Fibroblast of the aortic adventitia (primary cell): ENCODE measurements at places on chromosomes 2 and 18. TPM values are rescaled to one million over a fixed set of nuclear protein-coding genes. Genes with fewer than 3 reads are reported as not detected.

The ATP6V1C2 gene
- total RNA-seq, result not detected in 2 replicates

The MC5R gene
- total RNA-seq, result not detected in 2 replicates

The LIMS2 gene
- total RNA-seq, result 7.8 and 11.3 TPM in 2 replicates

DNA sequence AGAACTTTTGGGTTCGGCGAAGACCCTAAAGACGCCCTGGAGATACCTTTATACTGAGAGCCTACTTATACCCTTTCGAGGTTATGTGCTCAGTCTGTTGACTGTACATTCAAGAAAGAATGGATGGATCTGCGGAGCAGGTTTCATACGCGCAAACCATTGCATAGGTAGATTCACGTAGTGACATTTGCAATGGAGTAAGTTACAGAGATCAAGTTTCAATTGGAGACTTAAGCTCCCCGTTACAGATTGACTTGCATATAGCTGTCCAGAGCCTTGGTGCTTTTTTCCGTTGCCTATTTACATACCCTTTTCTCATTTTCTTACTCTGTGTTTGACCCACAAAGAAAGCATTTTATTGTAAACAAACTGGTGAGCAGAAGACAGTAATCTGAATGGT, 923 bp downstream of the PSMD1 start:
- DNase-seq, result peak; percentile 29

The UGT1A6 gene
- total RNA-seq, result 0.09 TPM in 1 of 2 replicates, not detected in the other

The LYPD6B gene
- 0.18 TPM in 1 of 2 replicates, not detected in the other for total RNA-seq

The PMS1 gene
- total RNA-seq, result 27.0 and 34.2 TPM in 2 replicates

DNA sequence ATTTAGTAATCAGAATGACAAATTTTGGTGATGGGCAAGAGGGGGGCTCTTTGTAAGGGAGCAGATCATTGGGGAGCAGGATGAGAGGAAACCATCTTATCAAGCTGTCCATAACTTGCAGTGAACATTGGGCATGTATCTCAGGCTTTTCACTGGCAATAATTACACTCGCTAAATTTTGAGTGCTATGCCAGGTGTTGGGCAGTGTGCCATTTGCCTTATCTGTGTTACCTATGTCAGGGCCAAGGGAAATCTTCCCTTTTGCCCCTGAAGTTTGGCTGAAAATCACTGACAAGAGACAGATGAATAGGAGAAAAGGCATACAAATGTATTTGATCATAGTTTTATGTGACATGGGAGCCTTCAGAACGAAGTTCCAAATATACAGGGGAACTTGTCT, 39.0 kb downstream of the NOSTRIN start:
- no peak for DNase-seq

DNA sequence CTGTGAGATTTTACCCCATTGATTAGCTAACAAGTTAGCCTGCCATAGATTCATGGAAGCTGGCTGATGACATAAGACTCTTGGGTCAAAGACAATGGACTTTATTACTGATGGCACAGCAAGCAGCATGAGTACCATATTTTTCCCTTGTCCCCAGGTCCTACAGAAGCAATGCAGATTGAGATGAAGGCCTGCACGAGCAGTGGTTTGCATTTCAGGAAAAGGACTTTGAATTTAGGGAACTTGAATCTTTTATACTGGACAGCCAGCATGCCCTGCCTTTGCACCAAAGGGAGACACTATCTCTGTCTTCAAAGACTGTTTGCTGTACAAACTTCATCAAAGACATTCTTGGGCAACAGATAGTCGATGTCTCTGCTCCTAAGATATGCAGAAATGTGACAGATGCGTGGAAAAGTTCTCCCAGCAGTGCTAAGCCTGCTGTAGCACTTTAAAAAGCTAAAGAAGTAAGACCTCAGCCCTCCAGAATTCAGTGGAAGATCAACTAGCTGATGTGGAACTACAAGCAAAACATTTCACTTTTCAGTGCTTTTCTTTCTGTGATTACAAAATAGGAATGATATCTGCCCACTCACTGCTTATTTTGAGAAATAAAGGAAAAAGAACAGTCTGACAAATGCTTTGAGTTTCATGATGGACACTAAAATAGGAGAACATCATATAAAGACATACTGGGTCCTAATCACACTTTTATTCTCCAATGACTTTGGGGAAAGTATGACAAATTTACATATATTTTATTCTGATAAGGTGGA, 44.4 kb upstream of the TANK start:
- no peak for DNase-seq

DNA sequence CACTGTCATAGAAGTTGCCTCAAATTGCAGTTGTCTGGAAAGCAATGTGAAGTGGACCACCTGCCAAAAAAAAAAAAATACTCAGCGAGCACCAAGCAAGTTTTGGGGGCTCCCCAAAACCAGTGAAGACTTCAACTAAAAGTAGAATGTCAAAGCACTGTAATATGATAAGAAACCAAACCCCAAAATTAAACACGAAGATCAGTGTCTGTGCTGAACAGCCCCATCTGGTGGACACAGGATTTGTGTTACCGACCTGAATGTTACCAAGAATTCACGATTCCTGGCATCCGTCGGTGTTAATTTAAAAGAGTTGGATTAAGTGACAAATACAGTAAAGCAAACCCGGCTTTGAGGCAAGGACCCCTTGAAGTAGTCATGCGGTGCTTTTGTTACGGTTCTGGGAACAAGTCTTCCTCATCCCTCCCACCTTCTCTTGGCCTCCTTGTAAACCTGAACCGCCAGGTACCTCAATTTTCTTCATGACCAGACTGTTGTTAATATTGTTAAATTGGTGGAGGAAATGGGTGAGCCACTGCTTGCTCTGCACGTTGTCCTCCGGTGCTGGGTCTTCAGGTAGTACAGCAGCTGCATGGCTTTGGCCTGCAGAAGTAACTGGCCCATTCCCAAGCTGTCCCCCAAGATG, 31.3 kb upstream of the SSB start:
- DNase-seq, result peak; percentile 74

The CNGA3 gene
- 0.18 TPM in 1 of 2 replicates, not detected in the other for total RNA-seq

GRCh38 chr2:44515416-44515815, 153.7 kb downstream of the CAMKMT start:
- DNase-seq, result peak; percentile 37

DNA sequence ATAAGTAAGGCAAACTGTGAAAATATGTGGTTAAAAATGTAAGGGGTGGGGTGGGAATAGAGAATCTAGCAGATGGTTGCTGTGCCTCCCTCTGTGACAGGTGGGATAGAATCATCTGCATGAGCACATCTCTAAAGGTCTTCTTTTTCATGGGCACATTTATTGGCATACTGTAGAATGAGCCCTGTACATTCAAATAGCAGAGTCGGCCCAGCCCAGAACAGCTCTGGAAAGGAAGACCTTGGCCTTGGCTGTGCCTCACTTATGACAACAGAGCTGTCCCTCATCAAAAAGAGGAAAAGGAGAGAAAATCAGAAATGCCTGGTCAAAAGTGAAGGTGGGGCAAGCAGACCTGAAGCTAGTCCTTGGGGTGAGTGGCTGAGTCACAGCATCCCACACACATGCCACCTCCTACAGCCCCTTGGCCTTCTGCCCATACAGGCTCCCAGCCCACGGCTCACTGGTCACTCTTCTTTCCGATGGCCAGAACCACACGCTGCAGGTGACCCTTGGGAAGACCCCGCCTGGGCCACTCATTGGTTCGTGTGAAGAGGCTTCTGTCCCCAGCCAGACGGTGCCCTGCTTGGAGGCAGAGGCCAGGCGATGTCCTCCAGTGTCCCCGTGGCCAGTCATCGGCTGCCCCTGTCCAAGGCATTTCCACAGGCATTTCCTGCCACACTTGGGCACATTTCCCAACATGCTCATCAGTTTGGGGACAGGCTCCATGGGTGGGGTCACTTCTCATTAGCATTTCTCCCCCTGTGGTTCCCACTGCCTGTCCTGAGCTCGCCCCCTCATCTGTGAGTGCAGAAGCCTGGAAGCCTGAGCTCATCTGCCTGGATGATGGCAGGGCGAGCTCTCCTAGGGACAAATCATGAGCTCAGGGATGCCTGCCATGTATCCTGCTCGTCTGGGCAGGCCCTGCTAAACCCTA, 113.6 kb downstream of the MCFD2 start:
- DNase-seq, result no peak

DNA sequence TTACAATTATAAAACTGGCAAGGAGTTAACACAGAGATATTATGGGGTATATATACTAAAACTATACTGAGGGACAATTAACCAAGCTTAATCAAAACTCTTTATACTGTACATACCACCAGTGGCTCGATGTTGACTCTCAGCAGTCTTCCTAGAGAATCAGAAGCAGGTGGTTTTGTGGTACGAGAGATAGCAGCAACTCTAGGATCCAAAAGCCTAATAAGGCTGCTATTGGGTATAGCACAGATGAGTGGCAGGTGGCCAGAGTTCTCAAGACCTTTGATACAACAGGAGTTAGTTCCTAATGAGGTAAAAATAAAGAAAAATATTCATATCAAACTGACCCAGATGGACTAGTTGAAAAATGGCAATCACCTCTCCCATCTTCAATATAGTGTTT, 45.5 kb upstream of the COL5A2 start:
- no peak for DNase-seq

- no peak for DNase-seq
These were observed 1596.6 kb upstream of the CELF4 start for GRCh38 chr18:39162013-39162827.

- DNase-seq, result no peak
These were observed 159.0 kb downstream of the DCC start for GRCh38 chr18:52499016-52499415.

DNA sequence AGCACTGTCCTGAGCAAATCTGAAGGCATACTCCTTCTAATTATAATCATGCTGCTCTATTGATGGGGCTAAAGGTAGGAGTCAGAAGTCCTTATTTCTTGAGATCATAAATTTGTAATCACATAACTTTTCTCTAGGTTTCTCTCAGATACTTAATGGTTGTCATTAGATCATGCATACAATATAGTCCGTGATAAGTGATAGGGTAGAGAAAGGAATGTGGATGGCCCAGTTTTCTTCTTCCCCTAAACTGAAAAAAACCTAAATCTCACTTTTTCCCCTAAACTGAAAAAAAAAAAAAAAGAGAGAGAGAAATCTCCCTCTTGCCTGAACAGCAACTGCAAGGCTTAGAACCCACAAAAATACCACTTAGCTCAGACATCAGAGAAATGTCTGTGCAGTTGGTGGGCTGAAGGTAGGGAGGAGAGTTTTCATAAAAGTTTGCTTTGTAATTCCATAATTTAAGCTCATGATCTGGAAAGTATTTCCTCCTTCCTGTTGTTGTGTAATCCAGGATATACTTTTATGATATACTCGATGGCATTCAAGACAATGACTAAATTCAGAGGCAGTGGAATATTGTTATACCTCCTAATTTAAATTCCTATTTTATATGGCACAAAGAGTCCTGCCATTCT, 79.3 kb upstream of the ITPRID2 start:
- DNase-seq, result peak; percentile 30

The SEC11C gene
- 8.8 and 13.2 TPM in 2 replicates for total RNA-seq

The MPV17 gene
- total RNA-seq, result 37.7 and 92.8 TPM in 2 replicates

DNA sequence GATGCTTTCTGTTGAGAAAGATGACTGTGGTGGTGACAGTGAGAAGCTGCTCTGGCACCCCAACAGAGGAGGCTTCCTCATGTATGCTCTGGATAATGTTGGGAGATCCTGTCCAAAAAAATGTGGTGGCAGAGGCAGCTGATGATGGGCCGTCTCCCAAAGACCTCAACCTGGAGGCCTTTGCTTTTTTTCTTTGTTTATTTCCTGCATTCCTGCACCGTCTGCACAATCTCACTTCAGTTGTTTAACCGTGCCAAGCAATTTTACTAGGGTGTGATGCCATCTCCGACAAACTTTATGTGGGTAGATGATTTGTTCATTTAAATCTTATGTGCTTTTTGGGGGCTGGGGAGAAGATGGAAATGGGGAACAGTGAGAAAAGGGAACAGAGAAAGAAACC, 62.2 kb upstream of the IGFBP5 start:
- DNase-seq, result no peak

GRCh38 chr18:51622702-51623101, 425.2 kb upstream of the MEX3C start:
- DNase-seq, result no peak

The CAPN10 gene
- total RNA-seq, result 14.3 and 44.2 TPM in 2 replicates

The ZBTB14 gene
- 17.4 and 35.8 TPM in 2 replicates for total RNA-seq

The AKAIN1 gene
- total RNA-seq, result not detected in 2 replicates

- DNase-seq, result no peak
These were observed 166.1 kb downstream of the MTCL1 start for GRCh38 chr18:8871489-8871888.

DNA sequence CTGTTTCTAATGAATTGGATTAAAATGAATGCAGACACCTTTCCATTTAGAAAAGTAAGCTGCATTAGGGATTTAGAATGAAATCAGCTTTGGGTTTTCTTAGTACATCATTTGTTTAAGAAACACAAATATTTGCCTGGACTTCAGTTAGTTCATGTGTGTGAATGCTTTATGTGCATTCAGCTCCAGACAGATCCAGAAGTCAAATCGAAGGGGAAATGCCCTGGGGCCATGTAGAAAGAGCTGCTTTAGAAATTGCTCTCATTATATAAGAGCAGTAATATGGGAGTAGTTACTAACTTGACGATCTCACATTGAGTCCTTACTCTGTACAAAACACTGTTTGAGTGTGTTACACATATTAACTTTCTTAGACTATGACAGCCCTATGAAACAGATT, 88.0 kb upstream of the TTC39C start:
- no peak for DNase-seq

- peak; percentile 72 for DNase-seq
These were observed 81.9 kb downstream of the MEP1B start for GRCh38 chr18:32271672-32272208.

DNA sequence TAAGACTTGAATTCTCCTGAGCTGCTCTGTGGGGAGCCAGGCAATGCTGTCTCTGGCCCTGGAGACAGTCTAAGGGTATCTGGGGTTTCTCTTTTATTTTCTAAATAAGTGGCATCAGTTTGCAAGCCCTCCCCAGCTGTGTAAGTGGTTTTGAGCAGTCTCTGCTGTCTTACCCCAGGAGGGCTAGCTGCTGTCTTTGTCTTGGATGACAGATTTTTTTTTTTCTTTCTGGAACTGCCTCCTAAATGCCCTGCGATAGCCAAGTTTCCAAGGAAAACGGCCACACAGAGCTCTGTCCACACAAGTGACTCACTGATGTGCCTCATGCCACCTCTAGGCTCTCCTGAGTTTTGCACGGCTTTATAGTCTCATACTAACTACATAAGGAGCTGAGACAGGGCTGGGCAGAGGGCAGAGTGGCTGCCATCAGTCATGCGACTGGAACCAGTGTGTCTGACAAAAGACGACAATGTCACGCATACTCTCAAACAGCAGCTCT, 37.2 kb upstream of the THOC1 start:
- no peak for DNase-seq

DNA sequence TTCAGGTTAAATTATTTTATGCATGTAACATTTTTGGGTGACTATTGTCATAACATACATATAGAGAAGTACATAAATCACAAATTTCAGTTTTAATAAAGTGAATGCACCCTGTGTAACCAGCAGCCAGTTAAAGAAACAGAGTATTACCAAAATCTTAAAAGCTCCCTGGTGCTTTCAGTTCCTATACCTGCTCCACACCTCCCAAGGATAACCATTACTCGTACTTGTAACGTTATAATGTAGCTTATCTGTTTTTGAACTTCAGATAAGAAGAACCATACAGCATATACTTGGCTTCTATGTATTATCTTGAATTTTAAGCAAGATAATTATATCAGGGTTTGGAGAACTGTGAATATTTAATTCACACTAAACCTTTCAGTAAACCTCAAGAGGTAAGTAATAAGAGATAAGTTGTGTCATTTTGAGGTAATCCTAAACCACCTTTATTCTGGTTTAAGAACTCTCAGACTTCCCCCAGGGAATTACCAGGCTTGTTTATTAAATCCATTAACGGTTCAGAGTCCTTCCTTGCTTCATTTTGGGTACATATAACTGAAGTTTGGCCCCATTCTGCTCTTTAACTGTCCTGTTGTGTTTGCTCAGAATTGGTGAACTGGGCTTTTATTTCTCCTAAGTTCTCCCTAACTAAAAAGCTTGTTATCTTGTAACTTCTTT, 58.6 kb downstream of the LCLAT1 start:
- DNase-seq, result no peak
